ENCODE measurements at places on chromosomes 6 and 20.

GRCh38 chr20:52804497-52805295 lies 167.5 kb upstream of the TSHZ2 start:
- no peak for DNase-seq

- DNase-seq, result peak; percentile 52
Observed at GRCh38 chr6:152232501-152233151, 404.5 kb downstream of the SYNE1 start.

DNA sequence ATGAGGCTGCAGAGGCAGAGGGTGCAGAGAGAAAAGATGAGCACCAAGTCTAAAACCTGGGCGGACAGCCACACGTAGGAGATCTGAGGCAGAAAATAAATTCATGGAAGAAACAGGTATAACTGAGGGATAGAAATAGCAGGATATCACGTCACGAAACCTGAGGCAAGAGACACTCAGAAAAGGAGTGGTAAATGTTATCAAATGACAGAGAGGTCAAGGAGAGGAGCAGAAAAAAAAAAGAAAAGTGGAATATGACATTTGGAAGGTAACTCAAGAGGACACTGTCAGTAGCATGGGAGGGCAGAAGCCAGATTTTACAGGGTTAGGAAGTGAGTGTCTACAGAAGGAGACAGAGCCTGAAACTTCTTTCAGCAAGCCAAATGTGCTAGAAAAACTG lies 84.2 kb upstream of the FBXL4 start:
- no peak for DNase-seq

DNA sequence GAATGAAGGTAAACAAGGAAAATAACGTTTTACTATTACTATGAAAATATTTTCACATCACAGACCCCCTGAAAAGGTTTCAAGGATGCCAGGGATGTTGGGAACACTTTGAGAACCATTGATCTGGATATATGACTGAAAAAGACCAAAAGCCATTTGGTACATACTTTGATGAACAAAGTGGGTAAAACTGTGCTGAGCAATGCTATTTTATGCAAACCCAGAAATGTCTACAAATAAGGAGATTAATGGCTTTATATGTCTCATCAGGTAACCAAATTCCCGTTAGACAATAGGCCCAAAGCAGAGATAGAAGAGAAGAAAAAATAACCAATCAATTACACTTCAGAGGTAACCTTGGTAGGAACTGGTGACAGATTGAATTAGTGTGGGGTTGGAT lies 101.4 kb upstream of the CNKSR3 start:
- DNase-seq, result no peak

DNA sequence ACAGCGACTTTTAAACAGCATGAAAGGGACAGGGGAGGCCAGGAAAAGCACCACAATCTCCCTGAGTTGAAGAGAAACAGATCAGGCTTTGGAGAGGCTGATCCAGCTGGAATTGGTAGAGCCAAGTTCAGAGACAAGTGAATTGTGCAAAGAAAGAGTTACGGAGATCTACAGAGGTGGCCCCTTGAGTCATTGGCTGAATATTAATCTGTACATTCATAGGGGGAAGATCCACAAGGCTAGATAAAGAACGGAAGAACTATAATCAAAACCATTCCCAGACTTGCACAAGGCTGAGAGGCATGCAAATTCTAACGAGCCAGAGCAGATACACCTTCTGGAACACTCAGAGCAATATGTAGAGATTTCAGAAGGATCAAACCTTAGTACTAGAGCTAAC lies 14.2 kb upstream of the FOXQ1 start:
- DNase-seq, result peak; percentile 68

DNA sequence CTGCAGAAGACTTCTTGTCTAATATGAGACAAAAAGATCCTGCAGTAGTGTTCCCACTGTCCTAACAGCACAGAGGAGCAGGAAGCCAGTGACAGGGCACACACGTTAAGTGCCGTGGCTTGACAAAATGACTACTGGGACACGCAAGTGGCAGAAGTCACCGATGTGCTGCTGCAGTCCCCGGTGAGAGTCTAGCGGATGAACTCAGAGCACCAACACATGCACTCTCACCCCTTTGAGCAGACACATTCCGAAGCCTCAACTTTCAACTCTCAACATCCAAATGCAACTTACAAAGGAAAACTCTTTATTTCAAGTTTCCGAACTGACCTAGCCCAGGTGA lies 898 bp downstream of the LAMA4 start:
- no peak for DNase-seq

DNA sequence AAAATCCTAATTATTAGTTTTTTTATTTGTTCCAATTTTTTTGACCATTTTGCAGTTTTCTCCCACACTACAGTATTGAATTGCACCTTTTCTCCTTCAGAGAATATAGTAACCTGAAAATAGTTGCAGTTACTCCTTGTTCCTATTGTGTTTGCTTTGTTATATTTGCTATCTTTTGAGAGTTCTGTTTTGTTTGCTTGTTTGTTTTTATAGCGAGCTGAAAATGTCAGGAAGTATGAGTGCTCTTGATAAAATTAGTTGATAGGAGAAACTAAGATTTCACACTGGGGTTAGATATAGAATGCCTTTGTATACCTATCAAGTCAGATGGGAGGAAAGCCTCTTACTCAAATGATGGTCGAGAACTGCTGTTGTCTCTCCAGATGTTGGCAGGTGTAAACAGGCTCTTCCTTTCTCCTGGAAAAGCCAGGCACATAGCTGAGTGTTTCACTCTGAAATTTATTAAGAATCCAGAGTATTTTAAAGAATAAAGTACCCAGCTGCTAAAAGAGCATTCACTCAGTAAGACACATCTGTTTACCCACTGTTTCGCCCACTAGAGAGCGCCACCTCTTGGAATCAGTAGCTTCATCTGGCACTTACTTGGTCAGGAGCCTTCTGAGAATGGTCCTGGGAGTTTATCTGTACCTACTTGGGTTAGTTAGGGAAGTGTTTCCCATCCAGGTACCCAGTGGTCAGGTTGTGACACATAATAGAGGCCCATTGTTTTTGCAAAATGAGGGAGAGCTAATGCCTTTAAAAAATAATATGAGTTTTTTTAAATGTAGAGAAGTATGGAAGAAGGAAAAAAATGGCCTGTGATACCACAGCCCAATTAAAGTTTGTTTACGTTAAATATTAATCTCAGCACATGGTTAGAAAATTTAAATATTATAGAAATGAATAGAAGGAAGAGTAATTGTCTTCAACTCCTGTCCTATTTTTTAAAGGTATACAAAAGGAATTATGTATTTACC lies 11.2 kb downstream of the NT5DC1 start:
- no peak for DNase-seq

GRCh38 chr6:118101831-118102345 lies 194.8 kb downstream of the SLC35F1 start:
- no peak for DNase-seq

- DNase-seq, result no peak
Observed at GRCh38 chr6:26032340-26033084, 54.7 kb upstream of the HFE start.

DNA sequence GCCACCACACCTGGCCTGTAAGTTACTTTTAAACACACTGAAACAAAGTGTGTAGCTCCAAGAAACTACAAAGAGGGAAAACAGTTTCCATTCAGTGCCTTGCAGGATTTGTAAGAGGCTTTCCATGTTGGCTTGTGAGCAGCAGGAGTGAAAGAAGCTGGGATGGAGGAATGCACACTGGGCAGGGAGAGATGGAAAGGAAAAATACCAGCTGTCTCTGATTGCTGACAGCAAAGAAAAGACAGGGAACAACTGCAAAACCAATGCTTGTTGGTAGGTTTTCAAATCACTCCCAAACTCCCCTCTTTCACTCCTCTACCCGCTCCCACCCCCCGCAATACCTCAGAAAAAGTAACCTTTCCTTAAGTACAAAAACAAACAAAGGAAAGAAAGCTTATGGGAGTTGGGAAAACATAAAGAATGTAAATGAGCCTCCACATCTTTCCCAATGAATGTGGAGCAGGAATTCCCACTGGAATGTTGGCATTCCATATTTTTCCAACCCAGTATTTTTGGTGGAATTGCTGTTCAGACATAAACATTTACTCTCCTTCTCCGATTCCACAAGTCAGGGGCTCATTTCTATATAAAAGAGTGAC lies 166.1 kb downstream of the THBS2 start:
- no peak for DNase-seq

DNA sequence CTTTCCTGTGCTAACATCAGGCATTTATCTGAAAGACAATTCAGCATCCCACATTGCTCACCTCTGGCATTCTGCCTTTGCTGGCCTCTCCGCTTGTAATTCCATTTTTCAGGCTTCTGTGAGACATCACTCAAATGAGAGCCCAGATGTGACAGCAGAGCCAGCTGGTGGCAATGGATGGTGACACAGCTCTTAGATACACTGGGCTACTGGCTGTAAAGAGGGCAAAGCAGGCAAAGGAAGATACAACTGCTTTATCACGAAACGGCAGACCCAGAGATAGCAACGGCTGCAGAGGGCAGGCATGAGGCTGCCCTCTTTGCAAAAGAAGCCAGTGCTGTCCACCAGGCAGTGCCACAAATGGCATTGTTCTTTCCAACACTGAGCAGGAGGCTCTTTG lies 329.8 kb downstream of the KIF16B start:
- DNase-seq, result no peak

DNA sequence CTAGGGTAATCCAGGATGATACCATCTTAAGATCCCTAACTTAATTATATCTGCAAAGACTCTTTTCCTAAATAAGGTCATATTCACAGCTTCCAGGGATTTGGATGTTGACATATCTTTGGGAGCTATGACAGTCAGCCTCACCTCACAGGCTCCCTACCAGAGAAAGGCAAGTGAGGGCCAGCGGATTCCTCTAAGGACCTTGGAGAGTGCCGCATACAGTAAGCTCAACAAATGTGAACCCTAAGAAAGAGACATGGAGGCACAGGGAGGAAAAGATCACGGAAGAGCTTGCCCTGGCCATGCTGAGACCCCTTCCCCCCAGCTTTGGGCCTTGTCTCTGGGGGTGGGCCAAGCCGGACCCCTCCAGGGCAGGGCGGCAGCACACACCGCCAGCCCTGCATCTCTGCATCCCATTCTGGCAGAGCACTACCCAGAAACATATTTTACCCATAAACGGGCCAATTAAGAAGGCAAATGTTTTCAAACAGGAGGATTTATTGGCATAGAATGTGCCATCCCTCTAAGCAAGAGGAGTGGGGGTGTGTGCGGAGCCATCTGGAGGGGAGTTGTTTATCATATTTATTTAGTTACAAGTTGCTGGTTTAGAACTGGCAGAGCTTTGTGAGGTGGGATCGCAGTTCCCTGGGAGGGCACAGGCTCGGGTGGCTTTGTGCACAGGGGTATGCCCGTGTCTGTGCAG lies 55.4 kb downstream of the CHMP4B start:
- no peak for DNase-seq

DNA sequence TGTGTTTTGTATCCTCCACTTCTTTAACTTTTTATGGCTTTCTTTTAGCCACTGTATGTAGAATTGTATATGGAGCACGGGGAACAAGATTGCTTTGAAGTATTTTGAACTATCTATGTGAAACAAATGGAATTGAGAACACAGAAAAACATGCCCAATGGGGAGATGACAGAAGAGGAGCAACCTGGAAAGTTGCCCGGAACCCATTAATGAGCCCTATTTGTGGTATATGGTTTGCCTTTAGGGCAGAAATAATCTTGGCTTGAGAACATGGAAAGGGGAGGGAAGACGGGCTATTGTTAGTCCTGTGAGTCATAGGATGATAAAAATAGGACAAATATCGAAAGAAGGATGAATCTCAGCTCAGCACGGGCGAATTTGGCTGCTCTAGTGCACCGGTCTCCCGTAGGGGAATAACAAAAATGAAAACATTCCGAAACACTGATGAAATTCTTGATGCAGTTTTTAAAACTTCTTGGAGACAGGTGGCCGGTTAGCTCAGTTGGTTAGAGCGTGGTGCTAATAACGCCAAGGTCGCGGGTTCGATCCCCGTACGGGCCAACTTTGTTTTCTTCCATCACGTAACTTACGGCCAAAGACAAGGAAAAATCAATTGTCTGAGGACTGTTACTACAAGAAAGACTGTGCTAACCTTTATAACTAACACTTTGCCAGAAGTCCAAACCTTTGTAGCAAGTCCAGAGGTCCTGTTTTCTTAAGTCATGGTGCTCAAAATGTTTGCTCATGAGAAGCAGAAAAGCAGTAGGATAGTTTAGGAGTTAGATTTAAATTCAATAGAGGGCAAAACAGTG lies 15.7 kb downstream of the HMGN4 start:
- peak; percentile 77 for DNase-seq

GRCh38 chr6:165486183-165487137 lies 176.6 kb downstream of the PDE10A start:
- no peak for DNase-seq

GRCh38 chr6:136344420-136344819 lies 54.8 kb upstream of the BCLAF1 start:
- DNase-seq, result peak; percentile 77
